ENCODE measurements at places on chromosomes 6 and 20.

GRCh38 chr20:50563133-50563944 is 53.2 kb downstream of the PTPN1 start:
- DNase-seq, result no peak

GRCh38 chr6:35510916-35511561 is 1.7 kb downstream of the TULP1 start:
- DNase-seq, result no peak

GRCh38 chr6:26613201-26613600 is 16.4 kb downstream of the ABT1 start:
- DNase-seq, result no peak

DNA sequence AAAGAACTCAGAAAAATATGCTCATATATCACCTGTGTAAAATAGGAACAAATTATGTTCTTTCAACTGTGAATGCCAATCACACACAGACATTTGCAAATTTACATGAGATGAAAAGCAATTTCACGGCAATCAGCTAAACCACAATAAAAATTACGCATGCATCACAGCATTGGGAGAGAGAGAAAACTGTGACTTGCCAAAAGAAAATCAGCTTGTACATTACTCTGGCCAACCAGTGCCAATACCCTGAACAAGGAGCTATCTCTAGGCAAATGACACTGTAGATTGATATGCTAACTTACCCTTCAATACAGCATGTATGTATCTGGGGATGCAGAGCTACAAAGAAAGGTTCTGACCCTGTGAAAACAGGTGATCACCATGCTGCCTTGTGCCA is 515.6 kb downstream of the EYS start:
- no peak for DNase-seq

- no peak for DNase-seq
Measured at GRCh38 chr20:63704749-63705117, 3.0 kb downstream of the ARFRP1 start.

- DNase-seq, result no peak
Measured at GRCh38 chr6:114061116-114061515, 90.2 kb upstream of the HDAC2 start.

GRCh38 chr6:132190815-132191175 is 210.5 kb downstream of the MOXD1 start:
- no peak for DNase-seq

DNA sequence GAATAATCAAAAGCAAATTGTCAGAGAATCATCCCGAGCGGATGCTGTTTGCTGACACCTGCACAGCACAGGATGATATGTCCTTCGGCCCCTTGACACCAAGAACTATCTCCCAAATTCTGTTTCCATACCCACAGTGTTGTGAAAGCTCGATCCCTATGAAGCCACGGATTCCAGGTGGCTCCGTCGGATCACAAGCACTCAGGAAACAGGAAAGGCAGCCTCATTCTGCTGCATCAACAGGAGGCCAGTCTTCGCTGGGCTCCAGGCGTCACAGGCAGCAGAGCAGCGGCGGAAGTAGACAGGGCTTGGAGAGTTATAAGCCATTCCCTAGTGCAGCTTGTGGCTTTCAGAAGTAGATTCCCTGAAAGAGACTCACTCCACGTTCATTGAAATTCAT is 342.3 kb downstream of the C6orf118 start:
- no peak for DNase-seq

- DNase-seq, result no peak
Measured at GRCh38 chr6:73747289-73747688, 51.3 kb downstream of the CD109 start.

DNA sequence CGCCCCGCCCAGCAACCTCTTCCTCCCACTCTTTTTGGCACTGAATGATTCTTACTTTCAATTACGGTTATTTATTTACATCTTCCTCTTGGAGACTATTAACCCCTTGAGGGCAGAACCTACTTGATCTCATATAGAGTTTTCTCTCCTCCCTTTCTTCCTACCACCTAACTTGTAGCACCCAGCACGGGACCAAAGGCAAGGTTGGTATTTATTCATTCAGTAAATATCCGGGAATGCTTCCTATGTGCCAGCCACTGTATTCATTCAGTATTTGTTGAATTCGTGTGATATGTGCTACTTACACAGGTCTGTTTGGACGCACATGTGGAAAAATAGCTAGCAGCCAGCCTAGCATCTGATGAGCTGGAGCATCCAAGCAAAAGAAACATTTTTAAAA is 1.3 kb upstream of the CNKSR3 start:
- no peak for DNase-seq

DNA sequence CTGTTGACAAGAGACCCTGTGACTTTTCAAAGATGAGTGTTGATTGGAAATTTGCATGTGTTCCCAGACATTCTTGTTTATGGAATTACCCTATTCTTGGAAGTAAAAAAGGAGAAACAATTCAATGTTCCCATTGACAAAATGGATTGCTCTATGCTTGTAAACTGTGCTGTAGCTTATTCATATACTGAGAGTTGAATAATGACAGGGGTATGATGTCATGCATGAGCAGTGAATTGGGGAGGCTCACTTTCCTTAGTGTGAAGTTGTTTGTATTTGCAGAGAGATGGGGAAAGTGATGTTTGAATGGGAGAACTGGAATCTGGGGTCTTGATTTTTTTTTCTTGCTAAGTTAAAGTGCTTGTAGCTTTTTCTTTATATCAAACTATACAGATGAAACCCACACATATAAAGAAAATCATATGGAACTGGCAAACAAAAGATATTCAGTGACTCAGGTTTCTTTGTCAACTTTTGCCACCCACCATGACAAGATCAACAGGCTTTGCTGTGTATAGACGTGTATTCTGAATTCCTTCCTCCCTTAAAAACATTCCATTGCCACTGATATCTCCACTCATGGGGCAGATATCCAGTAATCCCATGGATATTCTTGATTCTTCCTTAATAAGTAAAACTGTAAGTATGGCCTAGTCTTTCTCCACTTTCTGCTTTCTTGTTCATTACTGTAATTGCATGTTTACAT is 97.8 kb upstream of the JAG1 start:
- DNase-seq, result no peak

- no peak for DNase-seq
Measured at GRCh38 chr6:162712694-162713093, 14.9 kb downstream of the PRKN start.

DNA sequence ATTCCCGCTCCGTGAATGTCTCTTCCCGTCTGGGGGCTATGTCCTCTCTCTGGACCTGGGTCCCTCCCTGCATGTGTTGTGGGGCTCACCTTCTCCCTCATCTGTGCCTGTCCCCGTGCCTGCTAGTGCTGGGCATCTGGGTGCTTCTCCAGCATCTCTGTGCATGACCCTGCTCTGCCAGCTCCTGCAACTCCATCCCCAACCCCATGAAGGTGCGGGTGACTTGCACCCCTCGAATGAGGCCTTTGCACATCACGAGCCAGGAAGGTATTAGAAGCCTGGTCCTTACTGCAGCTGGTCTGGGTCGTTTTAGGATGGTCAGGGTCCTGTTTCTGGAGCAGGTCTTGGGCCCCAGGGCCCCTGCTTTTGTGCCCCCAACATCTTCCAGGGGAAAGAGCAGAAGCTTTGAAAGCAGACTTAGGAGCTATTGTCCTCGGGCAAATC is 109.7 kb downstream of the AGPAT4 start:
- DNase-seq, result no peak

GRCh38 chr6:4348462-4349112 is 213.2 kb upstream of the ECI2 start:
- no peak for DNase-seq

DNA sequence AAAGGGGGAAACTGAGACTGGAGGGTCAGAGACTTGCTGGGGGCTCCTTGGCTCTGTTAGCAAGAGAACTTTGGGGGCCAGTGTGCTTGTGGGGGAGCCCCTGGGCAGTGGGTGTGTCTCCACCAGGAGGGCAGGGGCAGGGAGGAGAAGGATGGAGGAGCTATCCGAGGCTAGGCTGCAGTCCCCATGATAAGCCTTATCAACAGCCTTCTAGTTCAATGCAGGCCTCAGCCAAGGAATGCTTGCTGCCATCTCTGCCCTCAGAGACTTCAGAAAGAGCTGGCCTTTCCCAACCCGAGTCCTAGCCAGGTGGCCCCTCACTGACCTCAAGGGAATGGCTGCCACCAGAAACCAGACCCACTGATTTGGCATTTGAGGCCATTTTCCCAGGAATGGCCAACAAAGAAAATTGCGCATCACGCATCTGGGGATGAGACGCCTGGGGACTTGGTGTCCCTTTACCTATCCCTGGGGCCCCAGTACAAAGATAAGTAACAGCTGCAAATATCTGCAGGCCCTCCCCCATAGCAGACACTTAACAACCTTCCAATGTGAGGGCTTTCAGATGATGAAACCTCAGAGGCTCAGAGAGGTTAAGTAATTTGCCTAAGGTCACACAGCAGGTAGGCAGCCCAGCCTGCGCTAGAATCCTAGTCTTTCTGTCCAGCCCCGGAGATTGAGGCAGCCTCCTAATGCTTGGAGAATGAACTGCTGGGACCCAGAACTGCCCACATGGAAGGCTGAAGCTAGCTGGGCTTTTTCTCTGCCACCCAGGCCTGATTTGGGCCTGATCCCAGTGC is 4.9 kb downstream of the TGM2 start:
- no peak for DNase-seq

DNA sequence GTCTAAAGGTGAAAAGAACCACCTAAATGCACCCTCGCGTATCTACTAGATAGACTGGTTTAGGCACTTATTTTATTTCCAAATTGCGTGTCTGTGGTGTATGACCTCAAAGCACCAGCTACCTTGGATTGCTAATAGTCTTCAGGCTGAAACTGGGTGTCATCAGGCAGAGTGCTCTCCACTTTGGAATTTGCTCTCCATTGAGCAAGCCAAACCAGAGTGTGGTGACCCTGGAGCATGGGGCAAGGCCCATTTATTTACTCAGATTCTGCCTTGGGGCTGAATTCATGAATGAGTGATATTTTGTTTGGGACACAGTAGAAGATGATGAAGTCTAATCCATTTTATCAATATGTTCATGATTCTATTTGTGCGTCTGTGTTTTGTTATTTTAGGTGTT is 812.8 kb upstream of the SLC35B3 start:
- DNase-seq, result no peak

- no peak for DNase-seq
Measured at GRCh38 chr20:61930776-61931475, 134.8 kb downstream of the TAF4 start.

DNA sequence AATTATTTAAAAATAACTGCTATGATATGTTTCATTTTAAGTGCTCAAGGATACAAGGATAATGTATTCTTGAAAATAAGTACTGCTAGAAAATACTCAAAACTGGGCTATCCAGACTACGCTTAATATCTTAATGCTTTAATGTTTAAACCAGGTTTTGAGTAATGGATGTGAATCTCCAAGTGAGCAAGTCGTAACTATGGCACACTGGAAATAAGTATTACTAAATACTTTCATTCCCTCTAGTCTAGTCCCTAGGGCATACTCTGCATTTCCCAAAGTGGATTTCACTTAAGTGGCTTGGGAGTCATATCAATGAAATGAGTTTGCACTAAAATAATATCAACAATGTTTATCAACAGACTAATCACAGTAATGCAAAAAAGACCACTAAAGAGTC is 48.1 kb downstream of the HMGCLL1 start:
- DNase-seq, result no peak

DNA sequence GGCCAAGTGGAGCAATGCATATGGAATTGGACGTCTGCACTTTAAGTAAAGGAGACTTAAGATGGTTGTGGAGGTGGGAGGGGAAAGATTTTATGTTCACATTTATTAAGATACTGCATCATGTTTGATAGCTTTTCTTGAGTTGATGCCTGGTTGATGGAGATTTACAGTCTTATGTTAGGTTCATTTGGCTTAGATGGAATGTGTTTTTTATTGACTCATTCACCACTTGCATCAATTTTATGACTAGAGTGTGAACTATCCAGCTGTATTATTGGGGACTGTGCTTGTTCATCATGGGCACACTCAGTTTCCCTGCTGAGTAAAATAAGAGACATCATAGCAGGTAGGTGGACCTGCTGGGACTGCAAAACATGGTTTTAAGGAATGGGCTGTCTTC is 91.2 kb upstream of the SCP2D1 start:
- DNase-seq, result no peak

DNA sequence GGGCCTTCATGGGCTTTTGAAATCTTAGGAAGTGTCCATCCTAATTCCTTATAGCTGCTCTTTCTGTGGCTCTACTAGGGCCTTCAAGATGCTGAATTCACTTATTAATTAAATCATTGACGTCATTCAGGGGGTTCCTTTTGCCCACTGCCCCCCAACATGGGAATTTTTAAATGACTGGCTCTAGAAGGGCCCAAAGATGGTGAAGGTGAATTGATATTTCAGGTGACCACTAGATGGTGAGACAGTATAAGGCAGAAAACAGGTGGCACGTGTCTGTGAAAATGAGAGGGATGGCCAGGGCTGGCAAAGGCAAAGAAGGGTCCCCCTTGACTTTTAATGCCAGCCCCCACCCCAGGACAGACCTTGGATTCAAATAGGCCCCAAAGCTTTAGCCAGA is 11.8 kb downstream of the GNAS start:
- no peak for DNase-seq

DNA sequence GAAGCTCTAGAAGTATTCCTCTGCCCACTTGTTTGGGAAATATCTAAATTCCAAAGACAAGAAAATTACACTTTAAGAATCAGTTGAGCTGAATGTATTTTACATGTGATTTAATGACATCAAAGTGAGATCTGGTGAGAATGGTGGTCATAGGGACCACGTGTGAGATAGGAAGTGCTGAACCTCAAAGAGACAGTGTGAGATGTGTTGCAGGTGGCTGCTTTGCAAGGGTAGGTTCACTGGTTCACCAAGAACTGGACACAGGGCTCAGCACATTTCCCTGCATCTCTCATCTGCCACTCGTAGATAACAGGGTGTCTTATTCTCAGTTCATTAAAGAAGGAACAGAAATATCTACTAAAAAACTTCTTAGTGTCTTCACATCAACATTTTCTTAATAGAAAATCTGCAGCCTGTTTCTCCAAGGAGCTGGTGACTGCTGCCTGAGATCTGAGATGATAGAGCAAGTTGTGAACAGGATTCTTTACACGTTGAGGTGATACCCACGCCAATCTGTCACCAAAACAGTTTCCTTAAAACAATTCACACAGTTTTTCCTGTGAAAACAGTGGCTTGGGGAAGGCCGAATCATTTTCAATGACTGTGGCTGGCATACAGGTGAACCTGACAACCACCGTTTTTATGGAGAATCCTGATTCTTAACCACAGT is 7.2 kb downstream of the CCR6 start:
- no peak for DNase-seq

GRCh38 chr6:144725736-144726522 is 440.8 kb downstream of the UTRN start:
- DNase-seq, result no peak

DNA sequence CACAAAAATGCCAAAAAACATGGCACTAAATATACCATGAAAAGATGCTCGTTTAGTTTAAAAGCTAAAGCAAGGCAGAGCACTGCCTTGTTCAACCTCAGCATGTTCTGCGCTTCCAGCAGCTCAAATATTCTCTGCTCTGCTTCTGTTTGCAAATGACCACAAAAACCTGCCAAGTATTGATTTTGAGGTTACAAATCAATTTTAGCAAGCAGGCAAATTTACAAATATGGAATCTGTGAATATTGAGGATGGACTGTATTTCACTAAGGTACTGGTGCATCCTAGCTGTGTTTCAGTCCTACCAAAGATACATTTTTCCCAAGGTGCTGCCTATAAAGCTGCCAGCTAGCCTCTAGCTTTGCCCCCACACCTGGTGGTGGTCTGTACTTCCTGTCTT is 449.9 kb downstream of the PREX1 start:
- DNase-seq, result no peak

GRCh38 chr6:131823276-131823902 is 15.6 kb downstream of the ENPP1 start:
- DNase-seq, result no peak

All from left hindlimb (tissue), 1 donor.